ENCODE measurements at places on chromosomes 1 and 21. TPM values are rescaled to one million over a fixed set of nuclear protein-coding genes. Genes with fewer than 3 reads are reported as not detected.

Gene C1orf94
- total RNA-seq = not detected

Gene RAP1GAP
- total RNA-seq = 1.9 TPM

Gene TNNT2
- 6.1 TPM for total RNA-seq

Gene DIRAS3
- total RNA-seq = 1.1 TPM

Gene VCAM1
- total RNA-seq = not detected

Gene PADI4
- not detected for total RNA-seq

Gene DNAI4
- 4.8 TPM for total RNA-seq

Gene MX2
- total RNA-seq = 4.3 TPM

Gene UBASH3A
- 0.82 TPM for total RNA-seq

Data from esophagus squamous epithelium (tissue), 5 donors.